A673 (cell line): ENCODE measurements at places on chromosomes 5 and 9.
A peak's percentile ranks its signal among the peaks of the same experiment; 100 is the strongest.

DNA sequence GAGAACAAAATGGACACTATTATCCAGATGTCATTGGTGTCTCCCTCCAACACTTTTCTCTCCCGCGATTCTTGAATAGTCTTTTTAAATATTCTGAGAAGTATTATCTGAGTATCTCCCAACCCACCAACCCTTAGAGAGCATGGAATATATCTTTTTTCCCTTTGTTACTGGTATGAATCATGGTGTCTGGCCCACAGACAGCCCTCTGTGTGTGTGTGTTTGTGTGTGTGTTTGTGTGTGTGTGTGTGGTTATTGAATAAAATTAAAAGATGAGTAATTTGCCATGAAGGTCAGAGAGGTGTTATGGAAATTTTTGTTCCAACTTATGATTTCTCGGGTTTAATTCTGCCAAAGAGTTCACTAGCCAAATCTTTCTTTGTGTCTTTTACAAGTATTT lies 47.7 kb downstream of the CAMK4 start:
- no peak for DNase-seq

- DNase-seq: no peak
Observed at GRCh38 chr5:8508231-8508630, 639.3 kb downstream of the MTRR start.

GRCh38 chr9:26132746-26133312 lies 454.6 kb upstream of the TUSC1 start:
- DNase-seq: no peak

- DNase-seq: no peak
Observed at GRCh38 chr5:175652741-175653663, 4.9 kb upstream of the HRH2 start.

- no peak for DNase-seq
Observed at GRCh38 chr9:20997503-20998076, 33.9 kb downstream of the HACD4 start.

GRCh38 chr9:113395000-113395861 lies 5.9 kb downstream of the ALAD start:
- no peak for DNase-seq

- DNase-seq: no peak
Observed at GRCh38 chr5:159605585-159605984, 275.3 kb upstream of the IL12B start.

GRCh38 chr9:16449076-16449730 lies 421.3 kb downstream of the BNC2 start:
- DNase-seq: no peak

GRCh38 chr9:114153761-114154599 lies 1.4 kb upstream of the COL27A1 start:
- peak; percentile 48 for DNase-seq
